ENCODE measurements at places on chromosomes 6 and 20.

GRCh38 chr6:140932909-140933308 lies 1199.8 kb upstream of the GJE1 start:
- no peak for DNase-seq

- no peak for DNase-seq
These were observed 616.2 kb downstream of the EPM2A start for GRCh38 chr6:145119081-145119480.

GRCh38 chr20:15288106-15288505 lies 950.7 kb upstream of the FLRT3 start:
- DNase-seq: no peak

- no peak for DNase-seq
These were observed 4.4 kb upstream of the STX16 start for GRCh38 chr20:58646703-58647102.

- DNase-seq: no peak
These were observed 148.5 kb downstream of the RNGTT start for GRCh38 chr6:88814909-88815308.

DNA sequence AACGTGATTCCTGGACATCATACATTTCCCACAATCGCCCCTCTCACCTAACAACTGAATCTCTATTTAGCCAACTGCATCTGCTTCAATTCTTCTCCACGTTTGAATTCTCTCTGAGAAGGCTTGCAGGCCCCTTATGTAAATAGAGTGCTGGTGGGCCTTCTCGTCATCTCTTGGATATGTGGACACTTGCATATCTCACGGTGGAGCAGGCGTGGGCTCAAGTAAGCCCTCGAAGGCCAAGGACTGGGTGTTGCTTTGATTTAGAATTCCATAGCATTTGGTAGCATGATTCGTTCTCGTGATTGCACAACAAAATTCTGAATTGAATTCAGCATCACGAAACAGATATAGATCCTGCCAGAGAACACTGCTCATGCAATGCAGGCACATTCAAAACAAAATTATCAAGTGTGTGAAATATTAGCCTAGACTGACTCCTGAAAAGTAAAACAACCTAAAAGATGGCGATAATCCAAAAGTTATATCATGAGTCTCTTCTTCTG lies 613.6 kb downstream of the TFAP2A start:
- no peak for DNase-seq

DNA sequence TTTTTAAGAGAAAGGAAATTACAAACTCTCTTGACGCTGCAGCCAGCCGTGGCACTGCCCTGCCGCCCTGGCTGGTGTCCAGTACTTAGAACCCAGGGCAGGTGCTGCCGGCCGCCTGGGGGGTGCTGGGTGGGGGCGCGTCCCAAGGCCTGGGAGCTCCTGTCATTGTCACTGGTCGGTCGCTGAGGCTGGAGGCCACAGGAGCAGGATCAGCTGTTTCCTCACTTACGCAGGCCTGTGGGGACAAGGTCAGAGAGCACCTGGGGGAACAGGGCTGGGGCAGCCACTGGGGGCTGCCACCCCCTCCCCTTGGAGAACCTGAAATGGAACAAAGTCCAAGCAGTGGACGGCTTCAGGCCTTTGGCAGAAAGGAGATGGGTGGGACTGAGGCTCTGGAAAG lies 5.6 kb downstream of the BIRC7 start:
- no peak for DNase-seq

GRCh38 chr20:24534282-24534681 lies 64.9 kb downstream of the SYNDIG1 start:
- no peak for DNase-seq

DNA sequence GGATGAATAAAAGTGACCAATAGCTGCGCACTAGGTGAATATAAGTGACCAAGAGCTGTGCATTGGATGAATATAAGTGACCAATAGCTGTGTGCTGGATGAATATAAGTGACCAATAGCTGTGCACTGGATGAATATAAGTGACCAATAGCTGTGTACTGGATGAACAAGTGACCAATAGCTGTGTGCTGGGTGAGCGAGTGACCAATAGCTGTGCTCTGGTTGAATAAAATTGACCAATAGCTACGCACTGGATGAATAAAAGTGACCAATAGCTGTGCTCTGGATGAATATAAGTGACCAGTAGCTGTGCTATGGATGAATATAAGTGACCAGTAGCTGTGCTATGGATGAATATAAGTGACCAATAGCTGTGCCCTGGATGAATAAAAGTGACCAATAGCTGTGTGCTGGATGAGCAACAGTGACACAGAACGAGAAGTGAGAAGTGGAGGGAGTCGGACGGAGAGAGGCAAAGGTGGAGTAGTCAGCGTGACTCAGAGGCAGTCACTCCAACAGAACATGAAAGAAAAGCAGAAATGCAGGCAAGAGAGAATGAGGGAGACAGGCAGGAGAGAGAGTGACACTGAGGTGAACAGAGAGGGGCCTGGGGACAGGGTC lies 38.5 kb downstream of the RBM38 start:
- DNase-seq: no peak

DNA sequence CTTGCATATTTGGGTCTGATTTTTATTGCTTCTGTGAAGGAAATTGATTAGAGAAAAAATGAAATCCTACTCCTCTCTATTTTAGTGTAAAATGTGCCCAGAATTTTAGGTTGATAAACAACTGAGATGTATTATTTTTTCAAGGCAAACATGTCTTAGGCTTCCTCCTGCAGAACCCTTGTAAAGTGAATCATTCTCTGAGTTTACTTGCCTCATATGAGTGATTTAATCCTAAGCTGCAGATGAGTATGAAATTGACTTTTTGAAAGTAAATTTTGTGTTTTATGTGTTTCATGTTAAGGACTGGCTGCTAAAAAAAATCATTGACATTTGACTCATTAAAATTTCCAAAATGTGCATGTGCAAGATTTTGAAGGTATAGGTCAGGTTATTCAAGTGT lies 138.5 kb upstream of the PHACTR1 start:
- DNase-seq: no peak

Measured in prostate gland (tissue), 2 donors.